ENCODE measurements at places on chromosomes 7 and 10. TPM values are rescaled to one million over a fixed set of nuclear protein-coding genes. Genes with fewer than 3 reads are reported as not detected.

The CHN2 gene
- 6.3 TPM for total RNA-seq

The NKX1-2 gene
- total RNA-seq = not detected

The RAB19 gene
- total RNA-seq = 2.3 TPM

The PNLIPRP2 gene
- not detected for total RNA-seq

The AS3MT gene
- total RNA-seq = 5.2 TPM

The BAIAP2L1 gene
- total RNA-seq = 11.0 TPM

GRCh38 chr10:106565546-106565945 is 599.0 kb downstream of the SORCS1 start:
- DNase-seq = no peak

GRCh38 chr10:74306227-74306982 is 155.4 kb downstream of the ADK start:
- DNase-seq = no peak

DNA sequence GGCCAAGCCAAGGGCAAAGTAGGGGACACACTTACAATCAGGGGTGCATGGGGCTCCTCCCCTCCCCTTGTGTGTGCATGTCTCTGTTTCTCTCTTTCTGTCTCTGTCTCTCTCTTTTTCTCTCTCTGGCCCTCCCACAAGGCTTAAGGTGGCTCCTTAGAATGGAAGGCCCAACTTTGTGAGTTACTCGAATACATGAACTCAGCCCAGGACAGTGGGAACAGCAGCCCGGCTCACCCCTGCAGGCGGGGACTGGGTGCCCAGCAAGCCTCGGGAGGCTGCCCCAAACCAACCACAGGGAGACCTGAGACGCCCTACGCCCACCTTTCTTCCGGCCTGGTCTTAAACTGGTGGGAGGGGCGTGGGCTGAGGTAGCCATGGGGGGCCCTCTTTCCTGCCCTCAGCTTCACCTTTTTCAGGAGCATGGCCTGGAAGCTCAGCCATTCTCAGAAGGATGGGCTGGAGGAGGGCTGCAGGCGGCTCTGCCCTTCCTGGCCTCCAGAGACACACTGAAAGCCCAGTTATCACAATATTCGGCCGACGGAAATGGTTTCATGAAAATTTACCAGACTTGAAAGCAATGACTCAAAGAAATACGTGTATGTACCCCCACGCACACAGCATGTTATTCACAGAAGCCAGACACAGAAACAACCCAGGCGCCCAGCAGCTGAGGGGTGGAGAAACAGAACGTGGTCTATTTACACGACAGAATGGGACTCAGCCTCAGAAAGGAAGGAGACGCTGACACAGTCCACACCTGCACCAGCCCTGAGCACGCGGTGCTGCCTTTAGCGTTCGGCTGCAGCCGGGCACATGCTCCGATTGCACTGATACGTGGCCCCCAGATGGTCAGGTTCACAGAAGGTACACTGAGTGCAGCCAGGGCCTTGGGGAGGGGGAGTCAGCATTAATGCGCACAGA is 229.5 kb downstream of the PTPRN2 start:
- peak; percentile 33 for DNase-seq

Data from breast epithelium (tissue), 4 donors.